ENCODE measurements at places on chromosomes 5 and 9.

GRCh38 chr5:74471875-74472274 lies 168.7 kb downstream of the ENC1 start:
- DNase-seq = no peak

DNA sequence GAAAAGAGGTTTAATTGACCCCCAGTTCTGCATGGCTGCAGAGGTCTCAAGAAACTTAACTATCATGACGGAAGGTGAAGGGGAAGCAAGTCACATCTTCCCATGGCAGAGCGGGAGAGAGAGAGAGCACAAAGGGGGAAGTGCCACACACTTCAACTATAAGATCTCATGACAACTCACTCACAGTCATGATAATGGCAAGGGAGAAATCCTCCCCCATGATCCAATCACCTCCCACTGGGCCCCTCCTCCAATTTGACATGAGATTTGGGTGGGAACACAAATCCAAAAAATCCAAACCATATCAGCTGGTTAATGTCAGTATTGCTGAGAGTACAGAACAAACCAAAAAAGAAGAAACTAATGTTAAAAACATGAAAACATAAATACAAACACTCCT lies 120.2 kb downstream of the STARD4 start:
- DNase-seq = no peak

DNA sequence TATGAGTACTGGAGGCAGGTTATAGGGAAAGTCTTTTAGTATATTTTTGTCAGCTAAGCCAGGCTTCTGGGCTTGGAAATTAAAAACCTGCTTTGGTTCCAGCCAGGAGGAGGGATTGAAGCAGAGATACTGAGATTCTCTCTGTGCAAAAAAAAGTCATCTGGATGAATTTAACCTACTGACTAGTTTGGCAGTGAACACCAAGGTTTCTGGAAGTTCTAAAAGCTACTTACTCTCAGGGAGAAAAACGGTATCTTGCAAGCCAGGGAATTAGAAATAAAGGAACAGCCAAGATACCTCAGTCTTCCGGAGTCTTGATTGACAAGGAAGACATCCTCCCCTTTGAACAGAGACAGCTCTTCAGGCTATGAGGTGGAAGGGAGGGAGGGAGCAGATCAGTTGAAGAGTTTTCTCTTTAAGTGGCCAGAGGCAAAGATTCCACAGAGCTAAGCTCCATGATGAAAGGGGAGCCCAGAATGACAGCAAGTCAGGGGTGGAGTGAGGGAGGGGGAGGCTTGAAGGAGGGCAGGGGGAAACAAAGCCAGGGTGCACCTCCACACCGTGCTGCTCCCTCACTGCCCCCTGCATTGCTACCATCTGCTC lies 8.3 kb upstream of the ZBTB34 start:
- DNase-seq = no peak

GRCh38 chr5:137466889-137467288 lies 32.2 kb downstream of the SPOCK1 start:
- DNase-seq = no peak

GRCh38 chr5:44388321-44389089 lies 715 bp downstream of the FGF10 start:
- DNase-seq = no peak

DNA sequence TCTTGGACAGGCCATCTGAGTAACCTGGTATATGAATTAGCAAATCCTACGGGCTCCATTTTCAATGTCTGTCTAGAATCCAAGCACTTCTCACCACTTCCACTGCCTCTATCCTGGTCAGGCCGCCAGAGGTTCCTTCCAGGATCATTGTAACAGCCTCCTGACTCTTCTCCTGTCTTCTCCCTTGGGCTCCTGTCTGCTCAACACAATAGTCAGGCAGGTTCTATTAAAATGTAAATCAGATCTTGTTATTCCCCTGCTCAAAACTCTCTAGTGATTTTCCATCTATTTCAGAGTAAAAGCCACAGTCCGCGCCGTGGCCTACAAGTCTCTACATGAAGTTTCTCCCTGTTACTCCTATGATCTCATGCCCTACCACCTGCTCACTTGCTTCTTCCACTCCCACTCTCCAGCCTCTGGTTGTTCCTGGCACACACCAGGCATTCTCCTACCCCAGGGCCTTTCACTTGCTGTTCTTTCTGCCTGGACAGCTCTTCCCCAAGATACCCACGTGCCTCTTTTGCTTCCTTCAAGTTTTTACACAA lies 21.7 kb downstream of the ZNF366 start:
- no peak for DNase-seq

DNA sequence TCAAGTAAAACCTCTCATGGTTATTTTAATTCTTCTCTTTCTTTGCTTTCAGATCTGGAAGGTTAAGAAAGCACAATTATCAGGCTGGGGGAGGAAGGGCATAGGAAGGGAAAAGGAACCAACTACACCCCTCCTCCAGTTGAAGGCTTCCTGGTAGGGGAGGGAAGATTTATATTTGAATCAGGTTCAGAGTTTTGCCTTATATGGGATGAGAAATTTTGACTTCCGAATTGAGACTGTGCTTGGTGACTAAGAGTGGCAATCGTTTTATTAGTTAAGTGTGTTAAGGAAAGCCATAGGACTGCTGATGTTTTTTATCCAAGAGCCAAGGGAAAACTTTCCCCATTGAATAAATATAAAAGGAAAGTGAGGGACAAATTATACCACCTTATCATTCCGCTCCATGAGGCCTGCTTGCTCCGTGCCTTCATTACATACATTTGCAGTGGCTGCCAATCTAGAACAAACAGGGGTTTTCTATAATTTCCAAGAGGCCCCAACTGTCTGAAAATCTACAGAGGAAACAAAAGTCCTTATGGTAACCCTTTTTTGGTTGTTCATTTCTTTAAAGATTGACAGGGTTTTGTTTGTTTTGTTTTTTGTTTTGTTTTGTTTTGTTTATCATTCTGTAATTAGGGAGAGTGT lies 115.7 kb upstream of the EPB41L4A start:
- DNase-seq = no peak

- no peak for DNase-seq
Observed at GRCh38 chr5:82985763-82986162, 91.4 kb downstream of the TMEM167A start.

GRCh38 chr9:86975606-86976005 lies 28.3 kb upstream of the GAS1 start:
- no peak for DNase-seq
